ENCODE measurements at places on chromosomes 2 and 18.

DNA sequence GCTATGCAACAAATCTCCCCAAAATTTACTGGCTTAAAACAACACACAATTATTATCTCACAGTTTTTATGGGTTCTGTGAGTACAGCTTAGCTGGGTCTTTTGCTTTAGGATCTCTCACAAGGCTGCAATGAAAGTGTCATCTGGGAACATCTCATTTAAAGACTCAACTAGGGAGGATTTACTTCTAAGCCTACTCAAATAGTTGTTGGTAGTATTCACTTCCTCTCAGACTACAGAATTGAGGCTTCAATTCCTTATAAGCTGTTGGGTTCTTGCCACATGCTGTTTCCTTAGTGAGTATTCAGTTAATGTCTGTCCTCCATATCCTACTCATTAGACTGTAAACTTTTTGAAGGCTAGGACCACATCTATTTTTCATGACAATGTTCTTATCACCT is 72.3 kb downstream of the MDH1 start:
- DNase-seq: no peak

DNA sequence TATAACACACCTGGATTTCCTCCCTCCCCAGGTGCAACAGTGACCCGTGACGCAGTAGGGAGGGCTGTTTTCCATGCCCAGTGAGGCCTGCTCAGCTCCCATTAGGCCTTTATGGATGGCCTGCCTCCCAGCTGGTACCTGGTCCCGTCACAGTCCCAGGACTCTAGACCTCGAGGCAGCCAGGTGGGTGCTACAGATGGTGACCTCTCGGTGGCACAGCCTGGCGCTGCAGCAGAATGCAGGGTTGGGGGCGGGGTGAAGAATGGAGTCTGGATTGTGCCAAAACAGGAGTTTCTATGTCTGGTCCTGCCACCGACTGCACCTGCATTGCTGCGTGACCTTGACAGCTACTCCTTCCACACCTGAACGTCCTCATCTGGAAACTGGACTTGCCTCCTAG is 18.0 kb upstream of the YWHAQ start:
- no peak for DNase-seq

- DNase-seq: no peak
Measured at GRCh38 chr18:9570255-9570654, 44.1 kb downstream of the PPP4R1 start.

- DNase-seq: no peak
Measured at GRCh38 chr2:25085761-25086560, 44.1 kb downstream of the EFR3B start.
